Fibroblast of skin of right biceps (primary cell): ENCODE measurements at places on chromosomes 16 and 17.

- no peak for DNase-seq
Observed at GRCh38 chr17:29603109-29603674, 10.3 kb downstream of the ANKRD13B start.

GRCh38 chr16:87647431-87648185 lies 45.3 kb downstream of the JPH3 start:
- DNase-seq, result no peak

- DNase-seq, result no peak
Observed at GRCh38 chr16:4021916-4022315, 94.3 kb downstream of the ADCY9 start.

- no peak for DNase-seq
Observed at GRCh38 chr16:8959921-8960787, 3.6 kb downstream of the USP7 start.

- peak; percentile 52 for DNase-seq
Observed at GRCh38 chr17:2867441-2868424, 71.5 kb downstream of the RAP1GAP2 start.

- no peak for DNase-seq
Observed at GRCh38 chr16:2015947-2016208, 3.7 kb upstream of the NPW start.

DNA sequence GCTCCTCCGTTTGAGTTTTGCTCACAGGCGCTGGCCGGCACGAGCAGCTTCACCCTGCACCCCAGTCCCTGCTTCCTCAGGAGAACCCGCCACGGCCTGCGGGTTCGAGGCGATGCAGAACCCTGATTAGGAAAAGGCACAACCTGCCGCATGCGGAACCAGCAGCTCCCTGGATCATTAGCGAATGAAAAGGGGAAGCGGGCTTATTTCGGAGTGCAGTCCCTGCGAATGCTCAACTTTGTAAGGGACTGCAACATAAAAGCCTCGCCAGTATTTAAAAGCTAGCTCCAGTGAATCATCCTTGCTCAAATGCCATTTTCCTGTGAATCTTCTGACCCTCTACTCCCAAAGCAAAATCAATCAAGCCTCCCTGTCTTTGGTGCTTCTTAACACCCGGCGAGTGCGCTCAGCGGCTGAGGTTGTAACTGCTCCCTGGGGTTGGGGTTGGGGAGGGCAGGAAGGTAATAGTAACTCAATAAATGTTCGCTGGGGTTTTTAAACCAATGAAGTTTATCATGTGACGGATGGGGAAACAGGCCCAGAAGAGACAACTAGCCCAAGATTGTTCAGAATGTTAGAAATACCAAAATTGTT lies 678 bp upstream of the AKAP10 start:
- DNase-seq, result peak; percentile 11
